NCI-H460 (cell line): ENCODE measurements at places on chromosomes 6 and 20. TPM values are rescaled to one million over a fixed set of nuclear protein-coding genes. Genes with fewer than 3 reads are reported as not detected.

The NTSR1 gene
- total RNA-seq, result 19.3 and 22.3 TPM in 2 replicates

DNA sequence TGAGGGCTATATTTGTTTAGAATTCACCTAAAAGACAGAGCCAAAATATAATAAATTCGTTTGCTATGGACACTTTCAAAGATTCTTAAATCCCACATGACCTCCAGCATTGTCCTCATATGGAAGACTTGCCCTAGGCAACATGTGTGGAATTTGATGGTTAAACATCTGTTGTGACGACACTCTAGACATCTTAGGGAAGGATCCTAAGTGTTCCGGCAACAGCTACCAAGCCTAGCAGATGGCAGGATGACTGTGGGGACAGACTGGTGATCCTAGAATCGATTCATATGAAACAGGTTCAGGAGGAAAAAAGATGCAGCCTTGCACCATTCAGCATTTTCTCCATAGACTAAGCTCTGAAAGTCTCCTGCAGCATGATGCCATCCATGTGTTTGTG lies 77.6 kb upstream of the BACH2 start:
- DNase-seq, result no peak

DNA sequence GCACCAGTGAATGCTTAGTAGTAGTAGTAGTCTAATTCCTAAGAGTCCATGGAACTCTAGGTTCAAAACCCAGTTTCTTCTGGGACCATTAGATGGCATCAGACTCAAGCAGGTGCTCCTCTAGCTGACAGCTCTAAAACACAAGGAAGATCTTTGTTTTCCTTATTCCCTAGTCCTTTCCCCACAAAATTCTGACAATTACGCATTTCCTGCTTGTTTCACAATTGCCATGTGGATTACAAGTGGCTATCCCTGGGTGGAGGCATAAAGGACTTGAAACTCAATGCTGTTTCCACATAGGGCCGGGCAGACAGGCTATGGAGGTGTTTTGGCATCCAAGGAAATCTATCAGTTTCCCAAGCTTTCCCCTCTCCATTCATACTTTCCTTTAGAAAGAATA lies 9.2 kb upstream of the HLA-DOB start:
- peak; percentile 73 for DNase-seq

The CRIP3 gene
- total RNA-seq, result not detected in 2 replicates

DNA sequence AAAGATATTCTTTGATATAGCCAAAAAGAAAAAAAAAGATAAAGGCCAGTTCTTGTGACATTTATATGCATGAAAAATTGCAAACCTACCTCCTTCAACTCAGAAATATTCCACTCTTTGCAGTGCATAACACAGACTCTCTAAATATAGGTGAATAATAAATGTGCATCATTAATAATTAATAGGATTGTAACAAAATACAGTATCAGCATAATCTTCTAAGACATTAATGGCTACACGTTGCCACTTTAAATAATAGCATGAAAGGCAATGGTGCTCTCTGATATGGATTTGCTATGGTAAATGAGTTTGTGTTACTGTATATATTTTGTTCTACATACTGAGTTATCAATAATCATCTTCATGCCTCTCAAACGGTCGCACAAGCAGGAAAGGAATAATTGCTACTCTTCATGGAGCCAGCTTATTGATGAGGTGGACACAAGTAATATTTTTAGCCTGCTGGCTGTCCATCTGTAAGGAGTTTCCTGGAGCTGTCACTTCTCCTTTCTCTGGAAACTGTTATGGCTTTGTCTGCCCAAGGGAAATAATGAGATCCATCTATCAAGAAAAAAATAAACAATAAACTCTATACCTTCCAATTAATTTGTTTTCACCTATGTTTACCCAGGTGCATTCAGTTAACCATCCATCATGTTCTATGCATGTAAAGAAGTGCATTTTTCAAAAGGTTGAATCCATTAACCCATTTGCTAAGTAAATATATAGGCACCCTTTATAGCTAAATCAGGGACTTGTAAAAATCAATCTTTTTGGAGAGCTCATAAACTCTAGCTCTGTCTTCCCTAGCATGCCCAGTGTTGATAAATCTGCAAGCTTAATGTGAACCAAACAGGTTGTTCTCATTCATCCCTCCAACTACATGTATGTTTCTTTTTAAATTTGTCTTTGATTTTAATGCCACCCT lies 253.0 kb downstream of the NKAIN2 start:
- DNase-seq, result no peak

The MOCS1 gene
- 1.2 and 1.4 TPM in 2 replicates for total RNA-seq

DNA sequence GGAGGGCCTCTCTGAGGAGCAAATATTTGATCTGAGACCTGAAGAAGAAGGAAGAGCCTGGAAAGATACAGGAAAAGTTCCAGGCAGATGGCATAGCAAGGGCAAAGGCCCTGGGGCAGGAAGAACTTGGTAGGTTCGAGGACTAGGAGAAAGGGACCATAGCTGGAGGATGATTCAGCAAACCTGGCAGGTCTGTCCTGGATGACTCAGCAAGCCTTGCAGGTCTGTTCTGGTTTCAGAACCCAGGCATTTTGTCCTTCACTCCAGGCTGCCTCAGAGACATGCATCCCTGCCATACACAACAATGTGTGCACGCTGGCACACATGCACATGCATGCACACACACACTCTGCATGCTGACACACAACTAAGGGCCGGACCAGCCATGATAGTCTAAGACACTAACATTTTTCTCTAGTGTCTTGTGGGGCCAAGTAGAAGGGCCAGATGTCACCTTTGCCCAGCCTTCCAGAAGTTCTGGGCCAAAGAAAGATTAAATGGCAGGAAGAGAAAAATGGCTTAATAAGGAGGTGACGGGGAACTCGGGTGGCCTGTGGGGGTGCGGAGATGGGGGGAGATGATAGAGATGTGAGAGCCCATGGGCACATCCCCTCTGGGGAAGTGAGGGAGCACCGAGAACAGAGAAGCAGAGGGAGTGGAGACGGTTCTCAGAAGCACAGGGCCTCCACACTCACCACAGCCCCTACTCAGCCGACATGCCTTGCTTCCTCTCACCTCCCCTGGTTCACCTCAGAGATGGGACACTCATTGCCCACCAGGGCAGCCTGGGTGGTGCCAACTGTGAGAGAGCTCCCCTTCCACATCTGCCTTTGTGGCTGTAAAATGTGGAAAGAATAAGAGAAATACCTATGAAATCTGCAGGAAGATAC lies 15.4 kb upstream of the TRIB3 start:
- DNase-seq, result peak; percentile 47
